Activated CD4-positive, alpha-beta memory T cell treated with anti-CD3 and anti-CD28 coated beads for 36 hours (primary cell): ENCODE measurements at places on chromosomes 6 and 20.

DNA sequence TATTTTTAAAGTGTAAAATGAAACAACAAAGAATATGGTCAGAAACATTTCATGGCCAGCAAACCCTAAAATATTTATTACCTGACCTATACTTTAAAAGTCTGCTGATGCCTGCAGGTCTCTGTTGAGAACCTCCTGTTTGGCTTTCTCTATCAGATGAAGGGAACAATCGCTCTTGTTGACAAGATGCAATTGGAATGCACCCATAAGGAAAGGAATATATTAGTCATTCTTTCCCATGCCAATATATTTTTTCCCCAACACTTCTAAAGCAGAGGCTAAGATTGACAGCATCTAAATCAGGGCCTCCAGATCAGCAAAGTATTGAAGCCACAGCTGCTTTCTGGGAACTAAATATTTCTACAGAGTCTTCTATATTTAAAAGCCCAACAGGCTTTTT, 897.8 kb downstream of the EPHA7 start:
- DNase-seq: no peak

- DNase-seq: peak; percentile 18
Measured at GRCh38 chr6:143807103-143807772, 35.9 kb upstream of the LTV1 start.

GRCh38 chr20:8967641-8968245, 101.1 kb upstream of the PLCB4 start:
- no peak for DNase-seq

DNA sequence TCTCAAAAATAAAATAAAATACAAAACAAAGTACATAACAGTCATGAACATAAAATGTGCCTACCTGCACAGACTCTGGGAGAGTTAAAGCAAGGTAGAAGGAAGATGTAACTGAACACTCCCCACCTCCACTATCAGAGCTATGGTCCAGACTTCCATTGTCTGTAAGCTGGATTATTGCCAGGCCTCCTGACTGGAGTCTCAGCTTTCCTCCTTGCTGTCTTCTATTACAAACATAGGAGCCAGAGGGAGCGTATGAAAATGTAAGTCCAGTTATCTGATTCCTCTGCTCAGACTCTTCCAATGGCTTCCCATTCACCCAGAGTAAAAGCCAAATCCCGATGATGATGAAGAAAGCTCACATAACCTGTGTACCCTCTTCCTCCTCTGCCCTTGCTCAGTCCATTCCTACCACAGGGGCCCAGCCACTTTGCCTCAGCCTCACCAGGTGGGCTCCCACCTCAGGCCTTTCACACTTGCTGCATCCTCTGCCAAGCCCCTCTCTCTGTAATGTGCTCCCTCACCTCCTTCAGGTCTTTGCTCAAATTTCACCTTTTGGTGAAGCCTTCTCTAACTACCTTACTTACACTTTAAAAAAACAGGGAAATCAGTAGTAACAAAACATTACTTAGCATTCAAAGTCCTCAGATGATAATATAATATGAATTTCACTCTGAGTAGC, 194.1 kb downstream of the RIMS1 start:
- DNase-seq: no peak

- no peak for DNase-seq
Measured at GRCh38 chr20:35192118-35192872, 20.4 kb downstream of the PROCR start.

DNA sequence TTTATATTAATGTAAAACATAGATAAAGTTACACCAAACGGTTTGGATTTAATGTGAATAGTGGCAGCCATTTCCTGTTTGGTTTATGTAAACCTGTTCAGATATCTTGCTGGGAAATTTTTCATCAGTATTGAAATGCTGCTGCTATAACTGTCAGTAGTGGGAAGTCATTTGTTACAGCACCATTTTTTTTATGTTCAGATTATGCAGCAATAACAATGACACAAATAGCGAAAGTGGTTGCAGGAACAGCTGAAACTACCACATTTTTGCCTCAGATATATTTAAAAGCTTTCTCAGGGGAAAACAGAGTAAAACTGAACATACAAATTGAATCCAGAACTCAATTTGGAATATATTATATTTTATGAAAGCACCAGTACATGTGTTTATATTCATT, 128.8 kb upstream of the SIM1 start:
- DNase-seq: no peak

DNA sequence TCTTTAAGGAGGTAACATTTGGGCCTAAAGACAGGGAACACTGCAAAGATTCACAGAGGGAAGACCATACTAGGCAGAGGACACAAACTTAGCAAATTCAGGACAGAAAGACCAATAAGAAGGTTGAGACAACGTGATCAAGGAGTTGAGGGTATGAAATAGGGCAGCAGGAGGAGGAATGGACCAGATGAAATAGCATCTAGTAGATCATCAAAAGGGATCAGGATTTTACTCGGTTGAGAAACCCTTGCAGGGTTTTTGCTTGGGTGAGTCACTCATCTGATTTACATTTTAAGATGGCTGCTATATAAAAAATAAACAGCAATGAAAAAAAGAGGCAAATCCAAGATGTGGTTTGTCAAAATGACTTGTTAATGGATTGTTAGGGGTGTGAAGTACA, 4.7 kb downstream of the BCLAF1 start:
- DNase-seq: no peak

GRCh38 chr6:122778985-122779661, 393 bp upstream of the FABP7 start:
- DNase-seq: no peak

- DNase-seq: no peak
Measured at GRCh38 chr6:32833664-32834063, 4.9 kb downstream of the TAP2 start.

GRCh38 chr6:131115651-131116050, 19.6 kb upstream of the AKAP7 start:
- DNase-seq: no peak

GRCh38 chr6:31060145-31060544, 49.9 kb downstream of the MUC22 start:
- DNase-seq: no peak

- no peak for DNase-seq
Measured at GRCh38 chr6:143515061-143515760, 3.7 kb upstream of the FUCA2 start.

- no peak for DNase-seq
Measured at GRCh38 chr20:56685879-56686278, 56.8 kb downstream of the TFAP2C start.

- DNase-seq: no peak
Measured at GRCh38 chr6:38062066-38062465, 242.5 kb downstream of the ZFAND3 start.

DNA sequence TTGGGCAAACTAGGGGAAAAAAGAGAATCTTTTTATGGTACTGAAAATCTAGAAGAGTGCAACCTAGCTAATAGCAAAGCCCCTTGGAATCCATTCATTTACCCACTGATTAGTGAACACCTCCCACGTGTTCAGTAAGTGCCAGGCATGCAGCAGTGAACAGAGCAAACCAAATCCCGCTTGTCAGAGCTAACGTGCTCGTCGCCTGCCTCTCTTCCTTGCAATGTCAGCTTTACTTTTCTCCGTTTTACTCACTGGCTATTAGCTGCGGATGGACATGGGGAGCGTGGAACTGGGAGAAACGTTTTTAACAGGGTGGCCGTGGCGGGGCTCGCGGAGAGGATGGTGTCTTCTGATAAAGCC, 120.4 kb downstream of the SYNDIG1 start:
- no peak for DNase-seq

- no peak for DNase-seq
Measured at GRCh38 chr6:150352321-150353296, 16.2 kb upstream of the IYD start.

DNA sequence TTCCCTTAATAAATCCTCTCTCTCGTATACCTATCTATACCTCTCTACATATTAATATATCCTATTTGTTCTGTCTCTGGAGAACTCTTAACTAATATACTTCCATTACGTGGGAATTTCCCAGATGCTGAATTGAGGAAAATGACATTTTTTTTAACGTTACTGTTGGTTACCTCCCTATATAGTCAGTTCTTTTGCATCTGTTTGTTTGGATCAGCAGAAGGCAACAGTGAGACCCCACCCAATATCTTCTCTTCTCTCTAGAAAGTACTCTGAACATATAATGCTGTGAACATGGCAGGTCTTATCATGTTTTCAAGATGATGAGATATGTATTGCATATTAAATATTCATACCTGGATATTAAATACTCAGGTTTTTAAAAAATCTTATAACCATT, 12.7 kb downstream of the RFPL4B start:
- DNase-seq: no peak

DNA sequence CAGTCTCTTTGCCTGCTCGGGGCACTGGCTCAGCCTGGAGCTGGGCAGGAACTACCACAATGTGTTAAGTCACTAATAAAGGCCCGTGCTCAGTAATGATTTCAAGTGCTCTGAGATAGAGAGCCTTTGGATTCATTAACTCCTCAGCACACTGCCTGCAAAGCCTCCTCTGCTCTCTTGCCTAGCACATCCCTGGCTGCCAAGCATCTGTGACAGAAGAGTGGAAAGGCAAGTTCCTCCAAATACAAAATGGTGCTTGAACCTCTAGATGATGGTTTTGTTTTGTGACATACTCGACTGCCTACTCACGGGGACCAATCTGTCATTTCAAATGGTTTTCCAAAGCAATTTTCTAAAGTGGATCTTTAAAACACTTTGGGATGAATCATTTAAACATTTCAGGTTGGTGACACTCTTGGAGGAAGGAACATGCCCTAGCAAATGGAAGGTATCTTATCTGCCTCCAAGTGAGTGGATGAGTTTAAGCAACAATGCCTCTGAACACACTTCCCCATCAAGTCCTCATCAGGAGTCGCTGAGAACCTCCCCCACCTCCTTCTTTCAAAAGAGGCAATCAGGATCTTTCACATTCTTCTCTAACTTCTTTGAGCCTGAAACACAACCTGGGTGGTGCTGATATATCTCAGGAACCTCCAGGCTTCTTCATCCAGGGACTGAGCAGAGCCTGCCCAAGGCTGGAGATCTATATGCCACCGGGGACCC, 35.8 kb downstream of the METTL24 start:
- no peak for DNase-seq

GRCh38 chr20:59006864-59007664, at the start of gene CTSZ:
Gene CTSZ (minus strand): TSS chr20:59007254. CDS start chr20:59007128, 126 bp downstream.
- peak; percentile 56 for DNase-seq

GRCh38 chr6:137610702-137611101, 116.5 kb upstream of the OLIG3 start:
- no peak for DNase-seq

- DNase-seq: no peak
Measured at GRCh38 chr6:154367839-154368695, 11.5 kb upstream of the IPCEF1 start.

DNA sequence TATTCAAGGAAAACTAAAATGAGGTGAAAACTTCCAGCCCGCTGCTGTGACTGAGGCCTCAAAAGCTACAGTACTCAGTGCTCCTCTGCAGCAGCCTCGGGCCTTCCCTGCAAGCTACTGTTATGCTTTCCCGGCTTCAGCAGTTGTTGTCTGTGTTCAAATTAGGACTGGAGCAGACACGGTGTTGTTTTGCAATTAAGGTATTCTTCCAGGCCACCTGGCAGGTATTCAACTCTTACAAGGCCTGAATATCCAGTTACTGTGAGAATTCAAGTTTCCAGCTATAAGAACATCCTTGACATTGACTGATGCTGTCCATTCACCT, 10.7 kb downstream of the TXNDC5 start:
- DNase-seq: no peak

DNA sequence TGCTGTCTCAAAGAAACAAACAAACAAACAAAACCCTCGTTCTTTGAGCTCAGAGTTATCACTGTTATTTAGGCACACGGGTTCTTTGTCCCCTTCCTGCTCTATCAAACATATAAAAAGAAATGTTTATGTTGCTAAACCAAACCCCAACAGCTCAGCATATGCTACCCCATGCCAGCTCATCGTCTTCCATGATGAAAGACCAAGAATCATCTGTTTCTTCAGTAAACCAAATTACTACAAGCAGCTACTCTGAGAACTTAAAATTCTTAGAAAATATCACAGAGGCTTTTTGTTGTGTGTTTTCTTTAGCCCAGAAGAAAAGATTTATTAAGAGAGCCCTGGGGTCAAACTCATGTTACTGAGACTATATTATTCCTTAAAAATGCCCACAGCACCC, 4.7 kb downstream of the TRERF1 start:
- DNase-seq: no peak

GRCh38 chr6:152048921-152049320, 241.4 kb downstream of the ESR1 start:
- no peak for DNase-seq

- no peak for DNase-seq
Measured at GRCh38 chr6:21327326-21328112, 266.0 kb upstream of the SOX4 start.

- no peak for DNase-seq
Measured at GRCh38 chr6:17410281-17410680, 16.9 kb downstream of the CAP2 start.

- DNase-seq: no peak
Measured at GRCh38 chr6:20630136-20630535, 95.9 kb downstream of the CDKAL1 start.

DNA sequence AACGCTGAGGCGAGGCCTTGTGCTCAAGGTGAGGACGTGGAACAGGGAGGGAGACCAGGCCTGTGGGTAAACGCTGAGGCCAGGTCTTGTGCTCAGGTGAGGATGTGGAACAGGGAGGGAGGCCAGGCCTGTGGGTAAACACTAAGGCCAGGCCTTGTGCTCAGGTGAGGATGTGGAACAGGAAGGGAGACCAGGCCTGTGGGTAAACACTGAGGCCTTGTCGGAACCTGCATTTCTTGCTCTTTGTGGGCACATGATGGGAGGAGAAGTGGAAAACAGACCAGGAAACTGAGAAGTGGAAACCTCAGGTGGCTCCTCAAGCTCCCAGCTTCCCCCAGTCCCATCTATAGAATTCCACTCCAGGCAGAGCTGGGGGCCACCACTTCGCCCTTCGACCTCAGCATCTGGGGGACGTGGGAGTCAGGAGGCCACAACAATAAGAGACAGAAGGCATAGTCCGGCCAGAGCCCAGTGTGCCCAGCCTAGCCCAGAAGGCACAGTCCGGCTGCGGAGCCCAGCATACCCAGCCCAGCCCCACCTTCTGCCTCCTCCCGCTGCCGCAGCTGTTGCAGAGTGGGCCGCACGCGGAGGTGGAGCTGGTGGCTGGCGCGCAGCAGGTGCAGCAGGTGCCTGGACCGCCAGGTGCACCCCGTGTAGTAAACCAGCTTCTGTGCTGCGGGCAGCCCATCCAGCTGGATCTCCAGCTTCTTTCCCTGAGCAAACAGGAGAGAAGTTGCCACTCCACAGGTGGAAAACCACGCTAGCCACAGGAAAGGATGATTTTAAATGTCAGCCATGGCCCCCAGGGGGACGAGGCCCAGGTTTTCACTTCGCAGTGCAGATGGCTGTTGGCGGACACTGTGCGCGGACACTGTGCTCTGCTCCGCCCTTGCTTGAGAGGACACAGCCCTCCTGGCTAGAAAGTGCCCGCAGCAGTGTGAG, 17.5 kb downstream of the FRMD1 start:
- no peak for DNase-seq
